ENCODE measurements at places on chromosomes 11 and 22.

DNA sequence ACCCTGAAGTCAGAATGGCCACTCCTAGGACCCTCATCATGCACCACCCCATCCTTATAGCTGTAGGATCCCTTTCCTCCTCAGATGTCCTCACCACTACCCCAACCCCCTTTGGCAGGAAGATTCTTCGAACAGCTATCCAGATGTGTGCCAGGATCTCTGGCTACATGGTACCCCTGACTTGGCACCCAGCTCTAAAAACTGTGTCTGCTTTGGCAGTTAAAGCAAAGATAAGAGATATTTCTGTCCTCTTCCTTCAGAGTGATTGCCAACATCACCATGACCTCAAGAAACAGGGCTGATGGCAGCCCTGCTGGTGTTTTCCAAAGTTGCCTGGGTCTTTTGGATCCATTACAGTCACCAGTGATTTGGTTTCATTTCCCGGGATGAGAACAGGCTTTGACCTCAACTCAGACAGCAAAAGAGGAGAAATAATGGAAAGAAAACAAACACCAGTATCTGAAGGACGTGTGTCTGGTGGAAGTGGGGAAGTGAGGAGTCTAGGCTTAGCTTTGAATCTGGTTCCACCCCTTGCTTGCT lies 4.3 kb upstream of the NRIP3 start:
- peak; percentile 64 for DNase-seq

DNA sequence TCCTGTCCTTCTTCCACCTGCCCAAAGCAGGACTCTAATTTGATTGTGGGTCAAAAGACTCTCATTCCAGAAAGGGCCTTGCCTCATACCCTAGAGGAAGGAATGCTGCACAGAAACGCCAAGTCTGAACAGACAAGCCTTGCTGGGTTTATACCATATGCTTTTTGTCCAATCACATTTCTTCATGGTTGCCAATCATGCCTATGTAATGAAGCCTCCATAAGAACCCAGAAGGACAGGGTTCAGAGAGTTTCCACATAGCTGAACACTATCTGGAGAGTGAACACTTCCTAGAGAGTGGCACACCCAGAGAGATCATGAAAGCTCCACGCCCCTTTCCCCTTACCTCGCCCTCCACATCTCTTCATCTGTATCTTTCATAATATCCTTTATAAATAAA lies 4.8 kb upstream of the SAA2 start:
- peak; percentile 36 for DNase-seq

- DNase-seq = no peak
Measured at GRCh38 chr11:73520353-73521061, 77.4 kb downstream of the FAM168A start.

GRCh38 chr11:86588566-86589090 lies 83.8 kb downstream of the ME3 start:
- no peak for DNase-seq

GRCh38 chr11:62423012-62423411 lies 4.2 kb downstream of the SCGB1A1 start:
- DNase-seq = no peak

- DNase-seq = peak; percentile 61
Measured at GRCh38 chr11:8948886-8949285, 6.1 kb upstream of the ASCL3 start.

DNA sequence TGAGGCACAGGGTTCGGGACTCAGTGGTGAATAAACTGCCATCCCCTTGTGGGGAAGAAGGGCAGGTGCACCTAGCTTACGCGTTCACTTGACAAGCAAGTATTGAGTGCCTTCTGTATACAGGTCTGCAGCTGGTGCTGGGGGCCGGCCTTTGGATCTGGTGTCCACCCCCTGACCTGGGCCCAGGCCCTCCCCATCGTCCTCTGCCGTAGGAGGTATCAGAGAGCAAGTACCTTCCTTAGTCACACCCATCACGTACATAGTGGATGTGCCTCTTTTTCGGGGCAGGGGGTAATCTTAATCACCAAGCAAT lies 53.3 kb downstream of the SMIM38 start:
- no peak for DNase-seq

- DNase-seq = no peak
Measured at GRCh38 chr11:84969103-84969502, 658.0 kb downstream of the DLG2 start.
